Fibroblast of mammary gland (primary cell): ENCODE measurements at places on chromosomes 3 and 15.

GRCh38 chr3:23653647-23654525, 151.9 kb upstream of the UBE2E1 start:
- DNase-seq = no peak

GRCh38 chr15:37134699-37135131, 34.4 kb upstream of the MEIS2 start:
- DNase-seq = peak; percentile 69

DNA sequence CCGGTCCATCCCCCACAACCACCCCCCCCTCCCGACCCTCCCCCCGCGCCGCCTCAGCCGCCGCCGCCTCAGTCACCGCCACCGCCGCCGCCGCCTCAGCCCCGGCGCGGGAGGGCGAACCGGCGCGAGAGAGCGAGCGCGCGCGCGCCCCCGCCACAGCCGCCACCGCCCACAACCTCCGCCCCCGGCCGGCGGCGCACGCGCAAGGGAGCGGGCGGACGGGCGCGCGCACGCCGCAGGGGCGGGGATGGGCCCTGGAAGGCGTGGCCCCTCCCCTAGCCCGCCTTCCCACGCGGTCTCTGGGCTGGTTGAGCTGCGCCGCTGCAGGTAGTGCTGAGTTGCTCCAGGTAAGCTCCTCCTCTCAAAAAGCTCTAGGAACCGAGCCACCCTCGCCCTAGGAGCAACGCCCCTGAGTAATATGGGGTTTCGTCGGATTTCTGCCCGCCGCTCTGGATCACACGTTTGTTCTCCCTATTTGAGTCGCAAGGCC, at the start of gene TMCC1:
TMCC1 (minus strand) TSS at position 131 of the 490 bp plus-strand sequence.
- peak; percentile 65 for DNase-seq

- DNase-seq = no peak
Observed at GRCh38 chr3:16415911-16416476, 97.5 kb downstream of the RFTN1 start.

- no peak for DNase-seq
Observed at GRCh38 chr15:101135532-101136166, 116.2 kb downstream of the CHSY1 start.

- peak; percentile 64 for DNase-seq
Observed at GRCh38 chr15:58980351-58980939, 7.0 kb upstream of the RNF111 start.

DNA sequence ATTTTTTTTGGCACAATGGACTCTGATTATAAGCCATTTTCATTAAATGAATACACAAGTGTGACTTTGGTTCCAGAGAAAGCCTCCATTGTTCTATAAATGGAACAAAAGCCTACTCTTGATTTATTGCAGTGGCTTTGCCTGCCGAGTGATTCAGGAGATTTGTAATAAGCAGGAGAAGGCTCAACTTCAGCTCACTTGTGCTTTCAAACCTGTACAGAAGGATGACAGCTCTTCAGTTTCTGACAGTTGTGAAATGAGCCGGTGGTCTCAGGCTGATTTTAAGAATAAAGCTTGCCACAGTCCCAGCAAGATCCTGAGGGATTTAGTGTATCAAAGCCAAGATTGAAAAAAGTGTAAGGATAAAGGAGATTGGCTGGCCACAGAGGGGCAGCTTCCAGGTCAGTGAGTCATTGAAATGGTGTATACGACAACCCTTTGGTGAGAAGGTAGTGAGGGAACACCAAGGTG, 438.8 kb upstream of the TGFBR2 start:
- peak; percentile 60 for DNase-seq

DNA sequence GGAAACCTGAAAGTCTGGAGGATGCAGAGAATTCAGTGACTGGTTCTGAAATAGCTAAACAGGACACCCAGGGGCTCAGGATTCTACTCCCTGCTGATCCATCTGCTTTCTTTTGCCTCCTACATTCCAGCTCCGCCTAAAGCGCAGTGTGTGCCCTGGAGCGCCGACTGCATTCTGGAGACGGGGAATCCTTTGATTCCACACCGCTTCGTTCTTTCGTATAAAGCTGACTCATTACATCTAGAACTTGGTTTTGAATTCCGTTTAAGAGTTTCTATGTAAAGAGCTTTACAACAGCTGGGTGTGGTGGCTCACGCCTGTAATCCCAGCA, 61.8 kb downstream of the SENP2 start:
- no peak for DNase-seq

- DNase-seq = no peak
Observed at GRCh38 chr15:61118885-61119284, 110.2 kb downstream of the RORA start.

DNA sequence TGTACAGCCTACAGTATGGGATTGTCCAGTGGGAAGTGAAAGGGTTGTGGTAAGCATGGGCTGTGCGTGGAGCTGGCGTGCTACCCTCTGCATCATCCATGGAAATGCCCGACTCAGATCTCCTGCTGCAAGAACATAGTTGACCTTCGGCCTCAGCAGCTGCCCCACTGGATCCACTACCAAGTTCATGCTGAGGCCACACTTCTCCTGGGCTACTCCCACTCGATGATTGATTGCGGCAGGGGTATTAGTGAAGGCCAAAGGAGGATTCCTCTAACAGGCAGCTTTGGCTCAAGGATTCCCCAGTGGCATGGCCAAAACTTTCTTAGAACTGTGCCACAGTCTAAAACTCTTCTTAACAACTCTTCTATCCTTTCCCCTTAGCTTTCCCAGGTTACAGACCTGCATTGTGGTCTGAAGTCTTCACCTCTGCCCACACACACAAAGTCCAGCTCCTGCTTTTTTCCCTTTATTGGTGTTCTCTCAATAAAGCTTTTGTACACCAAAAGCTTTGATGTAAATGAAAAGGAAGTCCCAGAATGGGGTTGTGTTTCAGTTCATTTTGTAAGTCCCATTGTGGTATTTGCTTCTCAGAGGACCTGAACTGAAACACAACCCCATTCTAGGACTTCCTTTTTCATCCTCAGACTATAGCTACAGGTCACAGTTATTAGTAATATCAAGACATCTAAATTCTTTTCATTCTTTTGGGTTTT, 4.9 kb upstream of the TBC1D5 start:
- DNase-seq = no peak

DNA sequence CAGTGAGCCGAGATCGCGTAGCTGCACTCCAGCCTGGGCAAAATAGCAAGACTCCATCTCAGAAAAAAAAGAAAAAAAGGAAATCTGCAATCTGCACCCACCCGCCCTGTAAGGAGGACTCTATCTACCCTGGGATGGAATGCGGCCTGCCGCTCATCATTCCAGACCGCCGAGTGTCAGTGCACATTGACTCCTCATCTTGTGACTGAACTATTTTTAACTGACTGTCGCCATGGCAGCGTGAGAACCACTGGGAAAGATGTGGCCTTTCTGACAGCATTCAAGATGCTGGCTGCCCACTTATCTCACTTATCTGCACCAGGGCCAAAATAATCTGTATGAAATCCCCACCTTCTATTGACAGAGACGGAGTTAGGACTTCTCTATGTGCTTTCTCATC, 38.8 kb upstream of the ANKRD34C start:
- DNase-seq = no peak

- no peak for DNase-seq
Observed at GRCh38 chr15:34818526-34818925, 23.2 kb upstream of the ACTC1 start.

DNA sequence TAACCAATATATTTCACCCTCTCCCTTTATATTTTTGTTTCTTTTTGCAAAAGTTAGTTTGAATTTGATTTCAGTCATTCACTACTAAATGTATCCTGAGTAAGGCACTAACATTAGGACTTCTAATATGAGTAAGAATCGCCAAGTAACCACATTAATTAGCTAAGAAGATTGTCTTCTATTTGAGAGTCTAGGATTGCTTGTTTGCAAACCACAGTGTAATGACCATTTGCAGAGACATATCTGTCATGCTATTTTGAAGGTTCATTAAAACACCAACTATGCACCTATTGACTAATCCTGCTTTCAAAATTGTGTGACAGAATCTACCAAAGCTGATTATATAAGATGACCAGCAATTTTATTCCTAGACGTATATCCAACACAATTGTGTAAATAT, 5.3 kb upstream of the EID1 start:
- DNase-seq = no peak

GRCh38 chr3:8746780-8747345, 13.3 kb downstream of the CAV3 start:
- no peak for DNase-seq

- DNase-seq = no peak
Observed at GRCh38 chr3:48879307-48879993, 19.2 kb downstream of the SLC25A20 start.

DNA sequence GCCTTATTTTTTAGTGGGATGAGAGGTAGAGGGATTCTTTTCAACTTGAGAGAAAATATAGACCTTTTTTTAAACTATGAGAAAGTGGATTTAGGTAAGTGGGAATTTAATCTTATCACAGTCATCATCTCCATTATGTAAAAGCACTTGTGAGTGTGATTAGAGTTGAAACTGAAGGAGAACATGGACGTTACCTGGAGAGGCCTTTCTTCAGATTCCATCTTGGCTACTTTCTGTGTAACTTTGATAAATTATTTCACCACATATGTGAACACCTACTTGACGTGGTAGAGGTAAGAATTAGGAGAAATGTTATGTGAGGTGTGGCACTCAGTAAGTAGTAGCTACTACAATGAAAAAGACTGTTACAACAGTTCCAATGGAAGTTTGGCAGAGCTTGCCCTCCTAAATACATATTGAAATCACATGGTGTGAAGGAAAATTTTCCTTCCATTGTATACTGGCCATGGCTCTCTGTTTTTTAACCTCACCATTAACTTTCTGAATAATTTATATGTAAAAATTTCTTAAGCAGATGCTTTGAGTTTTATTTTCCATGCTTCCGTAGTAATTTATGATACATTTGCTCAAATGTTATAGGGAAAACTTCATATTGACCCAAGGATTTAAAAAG, 193.3 kb downstream of the FNDC3B start:
- DNase-seq = no peak

- DNase-seq = no peak
Observed at GRCh38 chr3:19074257-19074900, 73.9 kb upstream of the KCNH8 start.

DNA sequence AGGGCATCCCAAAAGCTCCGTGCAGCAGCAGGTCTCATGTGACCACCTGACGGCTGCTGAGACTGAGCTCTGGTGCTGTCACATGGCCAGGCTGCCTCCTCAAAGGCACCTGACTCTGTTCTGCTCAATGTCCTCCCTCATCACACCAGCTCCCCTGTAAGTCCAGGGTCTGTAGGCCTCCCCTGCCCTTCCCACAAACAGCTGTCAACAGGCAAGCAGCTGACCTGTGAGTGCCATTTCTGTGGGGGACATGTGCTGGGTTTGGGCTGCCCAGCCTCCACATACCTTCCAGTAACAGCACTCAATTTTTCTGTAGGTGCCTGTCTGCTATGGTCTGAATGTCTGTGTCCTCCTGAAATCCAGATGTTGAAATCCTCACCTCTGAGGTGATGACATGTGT, 11.2 kb downstream of the NUP210 start:
- DNase-seq = no peak

- DNase-seq = no peak
Observed at GRCh38 chr3:115523458-115523857, 99.9 kb upstream of the GAP43 start.

DNA sequence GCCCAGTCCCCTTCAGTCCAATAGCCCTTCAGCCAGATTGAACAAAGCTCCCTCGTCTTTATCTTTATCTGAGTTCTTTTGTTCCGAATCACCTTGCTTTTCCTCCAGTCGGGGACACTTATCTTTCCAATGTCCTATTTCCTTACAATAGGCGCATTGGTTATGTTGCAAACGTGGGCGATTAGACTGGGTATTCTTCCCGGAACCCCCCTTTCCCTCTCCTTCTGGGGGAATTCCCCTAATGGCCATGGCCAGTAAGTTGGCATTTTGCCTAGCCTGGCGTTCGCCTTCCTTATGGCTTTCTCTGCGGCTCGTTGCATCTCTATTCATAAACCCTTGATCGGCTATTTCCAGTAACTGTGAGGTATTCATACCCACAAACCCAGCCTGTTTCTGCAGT, 82.2 kb upstream of the VEPH1 start:
- DNase-seq = no peak

DNA sequence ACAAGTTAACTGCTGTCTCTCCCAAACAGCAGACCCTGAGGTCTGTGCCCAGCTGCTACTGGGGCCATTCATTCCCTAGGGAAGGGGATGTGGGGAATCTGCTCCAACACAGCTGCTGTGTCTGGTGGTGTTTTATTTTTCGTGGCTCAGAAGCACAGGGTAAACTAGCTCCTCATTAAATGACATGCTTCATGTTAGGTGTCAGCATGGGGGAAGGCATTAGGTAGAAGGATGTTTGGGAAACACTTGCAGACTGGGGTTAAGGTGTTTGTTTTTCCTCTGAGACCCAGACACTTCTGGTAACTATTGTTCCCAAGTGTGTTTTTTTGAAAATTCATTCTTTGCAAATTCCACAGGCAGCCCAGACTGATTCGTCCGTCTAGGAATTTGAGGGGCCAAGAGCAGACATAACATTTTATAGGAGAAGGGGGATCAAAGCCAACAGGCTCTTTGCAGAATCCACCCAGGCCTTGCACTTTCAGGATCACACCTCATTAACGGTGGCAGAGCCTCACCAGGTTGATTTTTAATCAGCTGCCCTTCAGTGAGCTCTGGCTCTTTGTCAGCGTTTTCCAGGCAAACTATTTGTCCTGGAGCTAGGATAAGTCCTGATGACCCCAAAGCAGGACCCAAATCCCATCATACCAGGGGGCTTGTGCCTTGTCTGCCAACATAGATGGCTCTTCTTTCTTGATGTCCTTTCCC, 65.4 kb upstream of the ITGA11 start:
- DNase-seq = no peak

GRCh38 chr3:195175476-195176337, 95.3 kb downstream of the XXYLT1 start:
- DNase-seq = no peak

DNA sequence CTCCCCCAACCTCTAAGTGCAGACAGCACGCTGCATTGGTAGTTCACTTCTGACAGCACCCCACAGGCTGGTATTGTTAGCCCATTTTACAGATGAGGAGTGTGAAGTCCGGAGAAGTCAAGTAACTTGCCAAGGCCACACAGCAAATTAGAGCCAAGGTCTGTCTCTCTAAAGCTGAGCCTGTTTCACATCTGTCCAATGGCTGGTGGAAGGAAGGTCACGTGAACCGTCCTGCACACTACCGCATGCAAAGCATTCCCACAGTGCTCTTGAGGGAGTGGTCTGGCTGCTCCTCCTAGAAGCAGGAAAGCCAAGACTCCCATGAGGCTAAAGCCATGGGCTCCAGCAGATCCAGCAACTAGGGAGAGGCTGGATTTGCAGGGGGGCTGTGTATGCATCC, 50.0 kb downstream of the MGLL start:
- DNase-seq = no peak

DNA sequence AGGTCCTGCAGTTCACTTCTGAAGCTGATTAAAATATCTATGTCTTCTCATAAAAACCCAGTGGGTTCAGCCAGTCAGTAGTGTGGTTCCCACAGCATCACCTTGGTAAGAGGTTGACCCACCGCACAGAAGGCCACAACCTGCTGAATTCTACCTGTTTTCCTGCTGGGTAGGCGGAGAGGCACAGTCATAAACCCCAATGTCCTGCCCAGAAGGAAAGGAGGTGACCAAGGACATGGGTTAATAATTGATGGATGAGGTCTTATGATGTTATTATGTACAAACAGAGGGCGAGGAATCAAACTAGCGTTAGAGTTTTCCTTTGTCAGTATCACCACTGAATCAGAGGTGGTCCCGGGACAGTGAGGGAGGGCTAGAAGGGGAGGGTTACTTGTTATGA, 27.8 kb downstream of the CA12 start:
- no peak for DNase-seq

GRCh38 chr15:58535337-58535736, 103.5 kb downstream of the LIPC start:
- no peak for DNase-seq

GRCh38 chr15:75517233-75517632, 61.9 kb downstream of the PTPN9 start:
- DNase-seq = peak; percentile 30

- no peak for DNase-seq
Observed at GRCh38 chr15:44588541-44588940, 51.6 kb downstream of the EIF3J start.
